Activated CD4-positive, alpha-beta T cell treated with anti-CD3 and anti-CD28 coated beads, Interleukin-2, amount 50 U/mL, for 4 hours (primary cell): ENCODE measurements at places on chromosomes 1 and 21.

GRCh38 chr1:33719771-33720670 is 143.9 kb upstream of the HMGB4 start:
- DNase-seq, result no peak

DNA sequence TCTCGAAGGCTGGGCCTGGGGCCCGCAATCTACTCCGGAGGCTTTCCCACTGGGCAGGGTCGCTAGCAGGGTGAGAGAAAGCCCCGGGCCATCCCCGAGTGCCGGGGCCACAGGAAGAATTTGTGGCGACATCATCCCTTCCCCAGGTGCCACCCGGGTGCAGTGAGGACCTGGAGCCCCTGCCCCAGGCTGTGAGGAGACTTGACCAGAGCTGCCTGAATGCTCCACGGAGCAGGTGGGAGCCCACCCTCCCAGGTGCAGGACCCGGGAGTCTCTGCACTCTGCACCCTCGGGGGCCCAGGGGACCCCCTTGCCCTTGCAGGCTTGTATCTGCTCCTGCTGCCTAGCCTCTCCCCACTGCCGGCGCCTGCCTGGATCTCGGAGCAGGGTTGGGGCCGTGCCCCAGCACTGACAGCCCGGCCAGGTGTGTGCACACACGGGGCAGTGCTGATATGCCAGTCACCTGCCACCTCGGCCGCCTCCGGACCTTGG is 67.5 kb upstream of the RGS7 start:
- no peak for DNase-seq

- DNase-seq, result no peak
Observed at GRCh38 chr1:32142446-32143301, 34.8 kb downstream of the KPNA6 start.

DNA sequence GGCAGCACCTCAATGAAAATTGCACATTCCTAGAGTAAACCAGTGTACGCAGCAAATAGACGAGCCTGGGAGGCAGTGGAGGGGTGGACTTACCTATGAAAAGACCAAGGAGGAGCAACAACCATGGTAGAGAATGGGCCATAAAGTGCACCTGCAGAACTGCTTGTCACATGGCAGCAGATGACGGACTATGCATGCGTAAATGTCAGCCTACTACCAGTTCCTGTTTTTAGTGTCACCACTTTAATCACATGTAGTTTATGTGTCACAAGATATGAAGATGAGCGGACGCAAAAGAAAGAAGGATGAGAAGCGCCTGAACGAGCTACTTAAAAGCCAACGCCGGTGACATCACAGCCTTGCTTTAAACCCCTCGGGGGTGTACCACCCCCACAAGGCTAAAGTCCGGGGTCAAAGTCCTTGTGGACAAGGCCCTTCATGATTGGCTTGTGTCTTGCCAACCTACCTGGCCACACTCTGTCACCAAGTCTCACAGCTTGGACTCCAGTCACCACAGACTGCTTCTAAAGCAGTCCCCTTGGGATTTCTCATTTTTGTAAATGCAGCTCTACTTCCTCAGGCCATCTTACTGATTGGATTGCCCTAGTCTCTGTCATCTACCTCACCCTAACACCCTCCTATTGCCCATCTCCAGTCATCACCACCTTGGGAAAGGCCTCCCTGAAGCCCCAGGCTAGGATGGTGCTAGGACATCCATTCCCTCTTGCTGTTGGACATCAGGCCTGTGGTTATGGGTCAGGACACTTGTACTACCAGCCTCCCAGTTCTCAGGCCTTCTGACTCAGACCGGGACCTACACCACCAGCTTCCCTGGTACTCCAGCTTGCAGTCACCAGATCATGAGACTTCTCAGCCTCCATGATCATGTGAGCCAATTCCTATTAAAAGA is 6.0 kb upstream of the LY9 start:
- no peak for DNase-seq

DNA sequence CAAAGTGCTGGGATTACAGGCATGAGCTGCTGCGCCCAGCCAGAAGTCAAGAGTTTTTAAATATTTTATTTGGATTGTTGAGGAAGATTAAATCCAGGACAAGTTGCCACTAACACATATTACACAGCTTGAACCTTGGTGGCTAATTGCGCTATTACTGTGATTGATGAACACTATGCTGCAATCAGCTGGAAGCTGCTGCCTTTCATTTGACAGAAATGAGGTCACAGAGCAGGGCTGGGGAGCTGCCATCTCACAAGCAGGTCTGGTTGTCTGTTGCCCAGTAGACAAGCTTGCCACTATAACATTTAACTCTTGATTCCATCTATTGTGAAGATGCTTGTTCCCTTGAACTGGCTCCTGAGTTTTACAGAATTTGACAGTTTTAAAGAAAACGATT is 37.4 kb upstream of the NRDC start:
- no peak for DNase-seq

DNA sequence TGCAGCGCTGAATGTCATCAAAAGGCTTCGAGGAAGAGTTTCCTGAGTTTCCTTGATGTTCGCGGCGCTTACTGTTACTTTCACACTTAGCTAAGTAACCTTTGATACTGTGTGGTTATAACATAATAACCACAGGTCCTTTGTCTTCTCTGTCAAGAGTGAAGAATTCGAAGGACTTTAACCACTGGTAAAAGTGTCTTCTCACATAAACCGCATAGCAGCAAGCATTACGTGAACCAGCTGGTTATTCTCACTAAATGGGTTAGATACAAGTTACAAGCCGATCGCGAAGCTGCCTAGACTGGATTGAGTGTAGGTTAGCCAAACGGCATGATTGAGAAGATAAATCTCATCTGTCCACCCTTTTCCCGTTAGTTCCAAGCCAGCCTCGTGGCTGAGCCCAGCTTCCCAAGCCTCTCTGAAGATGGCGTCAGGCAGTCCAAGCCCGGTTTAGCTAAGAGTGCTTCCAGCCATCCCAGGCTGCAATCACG is 18.3 kb upstream of the IFNGR2 start:
- DNase-seq, result no peak

GRCh38 chr1:30366911-30367310 is 356.5 kb downstream of the MATN1 start:
- DNase-seq, result no peak

GRCh38 chr1:156140879-156141707 is 12.3 kb upstream of the SEMA4A start:
- DNase-seq, result no peak

DNA sequence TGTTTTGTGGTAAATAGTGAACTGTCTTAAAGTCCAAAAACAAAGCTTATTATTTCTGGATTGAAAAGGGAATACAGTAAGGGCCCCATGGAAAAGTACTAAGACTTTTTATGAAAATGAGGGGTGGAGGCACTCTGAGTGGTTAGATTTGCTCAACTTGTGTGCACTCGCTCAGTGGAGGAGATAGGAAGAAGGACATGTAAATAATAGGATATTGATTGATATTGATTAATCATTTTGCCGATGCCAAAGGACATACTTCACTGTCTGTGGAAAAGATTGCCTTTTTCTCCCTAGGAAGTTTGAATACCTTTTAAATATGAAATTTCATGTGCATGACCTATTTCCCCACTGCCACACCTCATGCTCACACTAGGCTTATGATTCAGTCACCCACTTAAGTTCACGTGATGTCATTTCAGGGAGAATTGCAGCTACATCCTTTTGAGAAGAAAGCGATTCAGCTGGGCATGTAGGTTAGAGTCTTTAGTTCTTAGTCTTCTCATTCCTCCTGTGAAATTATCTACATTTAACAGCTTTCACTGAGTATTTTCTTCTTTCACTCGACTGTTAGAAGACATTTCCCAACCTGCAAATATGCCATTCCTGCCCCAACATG is 5.0 kb downstream of the MTR start:
- DNase-seq, result no peak

- DNase-seq, result no peak
Observed at GRCh38 chr1:22854688-22855565, 117.7 kb downstream of the LACTBL1 start.

GRCh38 chr21:31151156-31152045 is 113.1 kb upstream of the KRTAP19-8 start:
- DNase-seq, result no peak

- no peak for DNase-seq
Observed at GRCh38 chr1:147837129-147837963, 65.2 kb upstream of the GJA8 start.

- DNase-seq, result no peak
Observed at GRCh38 chr21:42039470-42039901, 29.3 kb upstream of the ZBTB21 start.

- DNase-seq, result no peak
Observed at GRCh38 chr1:39992234-39992633, 37.3 kb downstream of the MFSD2A start.

- no peak for DNase-seq
Observed at GRCh38 chr1:164771041-164771618, 212.1 kb downstream of the PBX1 start.
